ENCODE measurements at places on chromosomes 13 and 19.

- DNase-seq: no peak
These were observed at the start of gene KLK4 for GRCh38 chr19:50911206-50912101. KLK4 (minus strand) TSS chr19:50911395; CDS start chr19:50910738, 657 bp downstream.

- no peak for DNase-seq
These were observed 39.3 kb upstream of the ISYNA1 start for GRCh38 chr19:18477042-18477779.

DNA sequence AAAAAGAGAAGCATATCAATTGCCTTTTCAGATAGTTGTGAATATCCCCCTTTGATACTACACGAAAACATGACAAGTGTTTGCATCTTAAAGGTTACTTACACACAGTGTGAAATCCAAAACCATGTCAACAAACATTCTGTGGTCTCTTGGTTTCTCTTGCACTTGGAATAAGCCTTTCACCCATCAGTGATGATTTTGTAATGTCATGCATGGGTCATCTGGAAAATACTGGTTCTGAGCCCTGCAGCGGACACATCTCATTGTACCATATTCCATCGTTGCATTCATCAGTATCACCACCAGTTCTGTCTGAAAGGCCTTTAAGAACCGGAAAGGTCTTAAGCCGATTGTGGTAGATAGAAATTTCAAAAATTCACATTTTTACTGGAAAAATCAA, 65.4 kb upstream of the SOX1 start:
- no peak for DNase-seq

- no peak for DNase-seq
These were observed 101.3 kb downstream of the VWA8 start for GRCh38 chr13:41859565-41859964.

- no peak for DNase-seq
These were observed 64.6 kb downstream of the SLC7A1 start for GRCh38 chr13:29530901-29531300.

All from eye (tissue), 1 donor.